Activated T-helper 17 cell treated with anti-CD3 and anti-CD28 coated beads, Interleukin-2, amount 50 U/mL, for 72 hours (primary cell): ENCODE measurements at places on chromosomes 5 and 9. TPM values are rescaled to one million over a fixed set of nuclear protein-coding genes. Genes with fewer than 3 reads are reported as not detected.

Gene IFNE
- total RNA-seq, result not detected

Gene PRLR
- not detected for total RNA-seq

DNA sequence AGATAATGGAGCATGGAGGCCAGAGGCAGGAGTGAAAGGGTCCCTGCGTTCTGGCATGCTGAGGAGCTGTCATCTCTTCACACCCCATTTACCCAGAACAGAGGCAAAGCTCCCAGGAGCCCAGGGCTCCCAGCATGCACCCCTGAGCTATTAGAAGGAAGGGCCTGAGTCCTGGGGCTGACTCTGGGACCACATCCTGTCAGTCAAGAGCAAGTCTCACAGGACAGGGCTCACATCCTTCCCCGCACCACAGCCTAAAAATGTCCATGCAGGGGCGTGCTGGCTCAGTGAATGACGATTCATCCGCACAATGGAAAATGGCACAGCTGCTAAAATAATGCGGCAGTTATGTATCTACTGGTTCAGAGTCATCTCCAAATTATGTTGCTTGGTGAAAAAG, 31.4 kb downstream of the CAMK2A start:
- no peak for ATAC-seq

GRCh38 chr5:167792514-167792913, 498.9 kb upstream of the WWC1 start:
- no peak for ATAC-seq

GRCh38 chr9:131817073-131817472, 77.2 kb upstream of the RAPGEF1 start:
- ATAC-seq, result no peak

DNA sequence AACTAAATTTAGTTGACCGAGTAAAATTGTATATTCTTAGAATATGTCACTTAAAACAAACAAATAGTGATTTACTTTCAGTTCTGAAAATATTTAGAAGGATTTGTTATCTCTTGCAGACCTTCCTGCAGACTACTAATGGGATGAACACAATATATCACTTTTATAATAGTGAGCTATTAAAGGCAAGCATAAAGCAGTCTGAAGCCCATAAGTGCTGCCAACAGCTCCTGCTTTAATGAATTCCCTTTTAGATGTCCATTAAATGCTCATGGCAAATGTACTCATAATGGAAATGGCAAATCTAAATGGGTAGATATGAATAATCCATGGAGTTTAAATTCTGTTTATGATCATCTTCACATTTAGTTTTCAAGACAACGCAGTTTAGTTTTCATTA, 170.2 kb downstream of the RANBP17 start:
- ATAC-seq, result no peak

- peak; percentile 10 for ATAC-seq
Observed at GRCh38 chr5:79236362-79236969, 535 bp downstream of the JMY start.

GRCh38 chr9:120928483-120929228, 2.1 kb upstream of the TRAF1 start:
- peak; percentile 4 for ATAC-seq

- ATAC-seq, result no peak
Observed at GRCh38 chr9:131188976-131189375, 63.6 kb downstream of the NUP214 start.
